CD4-positive, CD25-positive, alpha-beta regulatory T cell (primary cell): ENCODE measurements at places on chromosomes 2 and 18. TPM values are rescaled to one million over a fixed set of nuclear protein-coding genes. Genes with fewer than 3 reads are reported as not detected.

The CSRNP3 gene
- not detected for polyA plus RNA-seq

The DSG1 gene
- polyA plus RNA-seq = not detected

The MOCOS gene
- not detected for polyA plus RNA-seq

The CD226 gene
- polyA plus RNA-seq = 15.6 TPM

The TMEM198 gene
- not detected for polyA plus RNA-seq

The GKN1 gene
- not detected for polyA plus RNA-seq

The ERMN gene
- not detected for polyA plus RNA-seq

The KLHL29 gene
- 0.15 TPM for polyA plus RNA-seq

The SLC4A1AP gene
- 28.2 TPM for polyA plus RNA-seq

The SP3 gene
- polyA plus RNA-seq = 71.1 TPM

The GPR55 gene
- 7.1 TPM for polyA plus RNA-seq

The TTR gene
- polyA plus RNA-seq = not detected

The HOXD9 gene
- polyA plus RNA-seq = not detected

The COX5B gene
- polyA plus RNA-seq = 502 TPM

The SERPINB12 gene
- not detected for polyA plus RNA-seq

The OXER1 gene
- polyA plus RNA-seq = 0.09 TPM

The ABCG5 gene
- polyA plus RNA-seq = not detected

The CHST10 gene
- not detected for polyA plus RNA-seq

The DLX1 gene
- not detected for polyA plus RNA-seq

The RGPD5 gene
- polyA plus RNA-seq = 4.4 TPM

The SKOR2 gene
- not detected for polyA plus RNA-seq

The TBR1 gene
- polyA plus RNA-seq = not detected

The RGPD8 gene
- polyA plus RNA-seq = 3.6 TPM

The SLC9A2 gene
- not detected for polyA plus RNA-seq

The KCNS3 gene
- polyA plus RNA-seq = not detected

The SCN3A gene
- polyA plus RNA-seq = not detected

The RAB10 gene
- polyA plus RNA-seq = 112 TPM

The ITGB6 gene
- not detected for polyA plus RNA-seq

The ST6GAL2 gene
- not detected for polyA plus RNA-seq

The MAP3K19 gene
- polyA plus RNA-seq = not detected

The SCN2A gene
- not detected for polyA plus RNA-seq

The ARMC9 gene
- polyA plus RNA-seq = not detected

The SERPINB11 gene
- polyA plus RNA-seq = not detected

The SCYGR4 gene
- not detected for polyA plus RNA-seq

The RBM44 gene
- 0.21 TPM for polyA plus RNA-seq

The ADAM23 gene
- polyA plus RNA-seq = not detected

The MOGAT1 gene
- not detected for polyA plus RNA-seq

The CPLX4 gene
- not detected for polyA plus RNA-seq

The PRR30 gene
- not detected for polyA plus RNA-seq

The LGALSL gene
- polyA plus RNA-seq = 0.28 TPM

The SLC19A3 gene
- not detected for polyA plus RNA-seq

The MC5R gene
- not detected for polyA plus RNA-seq

The SERPINB4 gene
- polyA plus RNA-seq = not detected

The NT5C1B gene
- polyA plus RNA-seq = 0.78 TPM

The UGT1A10 gene
- polyA plus RNA-seq = not detected
